ENCODE measurements at places on chromosomes 2 and 18. TPM values are rescaled to one million over a fixed set of nuclear protein-coding genes. Genes with fewer than 3 reads are reported as not detected.

The FAM228A gene
- total RNA-seq, result 2.8 TPM

The TDRD15 gene
- not detected for total RNA-seq

The THSD7B gene
- 0.29 TPM for total RNA-seq

The UGT1A6 gene
- total RNA-seq, result not detected

The GAL3ST2 gene
- total RNA-seq, result 2.7 TPM

The FER1L5 gene
- total RNA-seq, result not detected

The AKAIN1 gene
- not detected for total RNA-seq

The IL37 gene
- total RNA-seq, result not detected

The DLGAP1 gene
- total RNA-seq, result 1.4 TPM

The NETO1 gene
- total RNA-seq, result 0.50 TPM

The LYG2 gene
- total RNA-seq, result not detected

The RAB27B gene
- total RNA-seq, result 0.34 TPM

The CNGA3 gene
- 2.5 TPM for total RNA-seq

- DNase-seq, result no peak
Observed at GRCh38 chr2:65107530-65107929, 22.4 kb downstream of the RAB1A start.

DNA sequence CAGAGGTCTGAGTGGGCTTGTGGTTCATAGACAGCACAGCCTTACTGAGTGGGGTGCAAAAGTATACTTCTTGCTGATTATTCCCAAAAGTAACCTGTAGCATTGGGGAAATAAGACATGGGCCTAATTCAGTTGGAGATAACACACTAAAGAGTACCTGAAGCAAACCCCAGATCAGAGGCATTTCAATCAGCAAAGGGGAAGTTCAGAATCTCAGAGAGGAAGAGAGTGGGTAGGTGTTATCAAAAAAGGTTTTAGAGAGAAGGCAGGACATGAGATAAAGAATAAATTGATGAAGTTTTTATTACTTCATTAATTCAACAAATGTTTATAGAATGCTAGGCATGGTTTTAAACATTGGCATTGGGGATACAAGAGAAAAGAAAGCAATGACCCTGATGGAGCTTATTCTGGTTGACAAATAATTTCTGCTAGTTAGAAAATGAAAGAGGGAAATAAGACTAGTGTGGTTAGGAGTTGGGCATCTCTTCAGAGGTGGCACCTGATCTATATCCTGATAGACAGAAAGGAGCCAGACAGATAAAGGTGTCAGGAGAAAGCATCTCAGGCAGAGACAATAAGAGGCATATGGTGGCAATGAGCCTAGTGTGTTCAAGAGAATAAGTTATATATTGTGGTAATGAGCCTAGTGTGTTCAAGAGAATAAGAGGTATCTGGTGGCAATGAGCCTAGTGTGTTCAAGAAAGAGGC, 153.8 kb upstream of the SETBP1 start:
- DNase-seq, result no peak

DNA sequence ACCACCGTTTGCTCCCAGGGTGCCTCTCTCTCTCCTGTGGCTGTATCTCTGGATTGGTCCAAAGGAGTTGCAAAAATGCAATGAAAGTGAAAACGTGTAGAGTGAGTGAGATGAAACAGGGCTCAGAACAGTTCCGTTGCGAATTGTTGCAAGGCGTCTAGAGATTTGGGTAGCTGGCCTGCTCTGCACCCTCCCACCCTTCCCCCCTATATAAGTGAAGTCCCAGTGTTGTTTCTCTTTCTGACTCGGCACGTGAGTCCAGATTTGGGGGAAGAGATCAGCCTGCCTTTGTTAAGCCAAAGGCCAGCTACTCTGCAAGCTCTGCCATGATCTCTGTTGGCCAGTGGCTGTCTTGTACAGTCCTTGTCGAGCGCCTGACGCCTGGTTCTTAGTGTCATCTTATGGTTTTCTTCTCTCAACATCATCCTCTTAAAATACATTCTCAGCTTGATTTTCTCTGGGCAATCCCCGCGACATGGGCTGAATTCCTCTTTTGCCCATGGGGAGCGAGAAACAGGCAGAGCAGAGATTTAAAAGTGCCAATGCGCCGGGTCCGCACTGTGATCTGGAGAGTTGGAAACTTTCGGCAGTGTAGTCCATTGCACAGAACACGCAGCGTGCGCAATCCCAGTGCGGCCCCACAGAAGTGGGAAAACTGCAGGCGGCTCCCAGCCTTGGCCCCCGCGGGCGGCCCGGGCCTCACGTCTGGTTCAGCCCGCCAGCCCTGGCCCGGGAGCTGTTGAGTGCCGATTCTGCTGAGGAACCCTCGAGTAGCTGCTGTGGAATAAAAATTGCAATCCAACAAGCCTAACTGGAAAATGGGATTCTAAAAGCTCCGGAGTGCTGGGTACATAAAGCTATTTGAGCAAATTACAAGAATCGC, 9.3 kb downstream of the MEIS1 start:
- DNase-seq, result no peak

GRCh38 chr2:74130211-74130995, 17.3 kb downstream of the BOLA3 start:
- no peak for DNase-seq

DNA sequence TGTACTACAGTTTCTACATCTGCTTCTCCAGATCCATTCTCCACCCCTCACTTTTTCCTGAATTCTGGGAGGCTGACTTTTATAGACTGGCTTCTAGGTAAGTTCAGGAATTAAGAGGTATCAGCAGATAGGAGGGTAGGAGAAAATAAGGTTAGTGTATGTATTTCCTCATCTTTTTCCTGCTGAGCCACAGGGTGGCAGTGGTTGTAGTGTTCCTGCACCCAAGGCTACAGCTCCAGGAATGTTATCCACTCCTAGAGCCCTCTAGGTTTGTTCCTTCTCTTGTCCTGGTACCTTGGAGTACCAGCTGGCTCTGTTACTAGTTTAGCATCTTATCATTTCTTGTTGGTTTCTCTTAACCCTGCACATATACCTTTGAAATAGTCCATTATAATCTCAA, 40.7 kb upstream of the C2orf66 start:
- no peak for DNase-seq

- DNase-seq, result no peak
Observed at GRCh38 chr2:24492421-24493279, 1.6 kb downstream of the NCOA1 start.

GRCh38 chr18:47547539-47548202, 296.2 kb upstream of the SKOR2 start:
- DNase-seq, result no peak

GRCh38 chr2:99072551-99072950, 69.0 kb upstream of the C2orf15 start:
- DNase-seq, result no peak

DNA sequence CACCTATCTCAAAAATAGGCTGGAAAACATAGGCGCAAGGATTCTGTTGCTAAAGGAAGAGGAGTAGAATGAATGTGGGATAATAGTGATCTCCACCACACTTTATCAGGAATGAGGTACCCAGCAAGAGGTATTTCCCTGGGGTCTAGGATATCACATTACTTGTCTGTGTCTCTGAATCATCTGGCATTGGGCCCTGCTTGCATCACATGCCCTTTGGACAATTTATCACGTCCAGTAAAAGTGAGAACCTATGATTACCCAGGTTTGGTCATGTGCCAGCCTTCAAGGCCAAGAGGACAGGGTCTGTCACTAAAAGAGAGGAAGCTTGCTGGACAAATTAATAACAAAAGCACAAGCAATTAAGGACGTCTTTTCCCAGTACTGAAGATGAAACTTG, 11.4 kb upstream of the TRAPPC8 start:
- DNase-seq, result no peak

GRCh38 chr18:471716-472115, 28.8 kb downstream of the COLEC12 start:
- no peak for DNase-seq

DNA sequence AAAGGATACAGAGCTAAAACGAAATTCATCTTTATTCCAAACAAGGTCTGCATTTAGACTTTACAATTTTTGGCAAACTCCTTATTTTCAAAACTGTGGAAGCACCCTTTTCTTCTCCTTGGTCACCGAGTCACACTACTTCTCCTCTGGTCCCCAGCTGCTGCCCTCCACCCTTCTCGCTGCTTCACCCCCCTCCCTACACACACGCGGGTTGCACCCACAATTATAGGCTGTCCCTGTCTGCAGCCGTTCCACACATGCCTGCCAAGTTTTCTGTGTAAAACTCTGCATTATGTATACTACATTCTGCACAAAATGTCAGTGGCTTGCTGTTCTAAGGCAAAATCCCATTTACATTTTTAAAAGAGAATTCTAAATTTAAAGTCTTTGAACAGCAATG, 63.5 kb downstream of the PTPN2 start:
- DNase-seq, result no peak

GRCh38 chr2:109130723-109130995, 1.7 kb downstream of the SH3RF3 start:
- DNase-seq, result no peak

DNA sequence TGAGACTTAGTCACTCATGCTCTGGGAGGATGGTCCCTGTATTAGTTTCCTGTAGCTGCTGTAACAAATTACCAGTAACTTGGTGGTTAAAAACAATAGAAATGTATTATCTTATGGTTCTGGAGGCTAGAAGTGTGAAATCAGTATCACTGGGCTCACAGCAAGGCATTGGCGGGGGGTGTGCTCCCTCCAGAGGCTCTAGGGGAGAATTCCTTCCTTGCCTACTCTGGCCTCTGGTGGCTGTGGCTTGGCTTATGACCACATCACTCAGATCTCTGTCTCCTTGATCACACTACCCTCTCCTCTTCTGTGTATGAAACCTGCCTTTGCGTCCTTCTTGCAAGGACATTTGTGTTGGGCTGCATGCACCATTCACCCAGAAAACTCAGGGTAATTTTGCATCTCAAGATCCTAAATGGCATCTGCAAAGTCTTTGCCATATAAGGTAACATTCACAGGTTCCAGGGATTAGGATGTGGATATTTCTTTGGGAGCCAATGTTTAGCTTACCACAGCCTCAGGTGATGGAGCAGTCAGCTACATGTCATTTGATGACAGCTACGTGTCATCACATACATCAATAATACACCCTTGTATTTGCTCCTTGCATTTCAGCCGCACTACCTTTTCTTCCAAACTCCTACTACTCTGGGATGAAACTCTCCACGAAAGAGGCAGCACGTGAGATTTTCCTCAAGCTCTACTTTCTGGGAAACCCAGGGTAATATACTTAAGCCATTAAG, 49.6 kb upstream of the POU3F3 start:
- no peak for DNase-seq

GRCh38 chr2:46273225-46273863, 23.9 kb upstream of the EPAS1 start:
- no peak for DNase-seq

- no peak for DNase-seq
Observed at GRCh38 chr2:216855079-216855478, 4.8 kb downstream of the TNP1 start.

DNA sequence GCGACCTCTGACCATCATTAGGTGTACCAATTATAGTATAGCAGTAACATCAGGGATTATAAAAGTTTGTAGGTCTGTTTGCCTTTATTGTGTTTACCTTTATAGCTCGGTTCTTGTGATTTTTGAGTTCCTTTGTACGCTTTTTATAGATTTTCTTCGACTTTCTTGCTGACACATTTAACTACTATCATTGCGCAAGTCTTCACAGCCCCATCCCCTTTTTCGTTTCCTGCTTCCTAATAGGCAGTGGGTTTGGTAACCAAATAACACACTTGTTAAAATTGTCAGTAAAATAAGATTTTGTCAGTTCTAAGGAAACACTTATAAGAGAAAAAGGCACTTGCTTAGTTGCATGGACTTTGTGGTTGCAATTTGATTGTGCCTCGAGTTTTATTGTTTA, 541.5 kb downstream of the LRP1B start:
- DNase-seq, result no peak

GRCh38 chr2:174051741-174052583, 86.8 kb upstream of the SP3 start:
- no peak for DNase-seq

GRCh38 chr2:32805104-32806095, 141.4 kb upstream of the LTBP1 start:
- DNase-seq, result no peak

DNA sequence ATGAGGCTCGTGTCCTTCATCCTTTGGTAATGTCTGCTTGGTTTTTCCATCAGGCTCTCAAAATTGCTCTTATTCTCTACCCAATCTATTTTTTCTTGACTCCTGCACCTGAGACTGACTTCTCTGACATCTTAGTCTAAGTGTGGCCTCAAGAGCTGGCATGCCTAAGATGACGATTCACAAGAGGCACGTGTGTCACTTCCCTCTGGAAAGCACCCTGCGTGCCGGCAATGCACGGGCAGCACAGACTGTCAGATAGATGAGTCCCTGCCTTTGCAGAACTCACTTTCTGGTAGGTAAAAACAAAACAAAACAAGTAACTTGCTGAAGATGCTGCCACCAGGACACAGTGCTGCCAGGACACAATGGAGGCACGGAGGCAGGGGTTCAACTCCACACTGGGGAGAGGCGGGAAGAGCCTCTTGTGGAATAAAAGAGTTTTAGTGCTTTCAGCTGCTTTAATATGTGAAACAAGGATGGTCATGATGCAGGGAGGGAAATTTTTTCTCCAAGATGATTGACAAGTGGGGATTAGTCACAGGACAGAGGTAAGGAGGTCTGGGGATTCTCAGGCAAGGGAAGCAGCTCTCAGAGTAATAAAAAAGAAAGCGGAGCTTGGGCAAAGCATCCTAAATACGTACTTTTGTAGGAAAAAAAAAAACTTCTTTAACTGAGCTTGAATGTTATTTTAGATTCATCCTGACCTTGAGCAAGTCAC, 27.3 kb downstream of the CYB5A start:
- DNase-seq, result no peak

GRCh38 chr18:80191264-80191663, 56.0 kb downstream of the PARD6G start:
- no peak for DNase-seq

DNA sequence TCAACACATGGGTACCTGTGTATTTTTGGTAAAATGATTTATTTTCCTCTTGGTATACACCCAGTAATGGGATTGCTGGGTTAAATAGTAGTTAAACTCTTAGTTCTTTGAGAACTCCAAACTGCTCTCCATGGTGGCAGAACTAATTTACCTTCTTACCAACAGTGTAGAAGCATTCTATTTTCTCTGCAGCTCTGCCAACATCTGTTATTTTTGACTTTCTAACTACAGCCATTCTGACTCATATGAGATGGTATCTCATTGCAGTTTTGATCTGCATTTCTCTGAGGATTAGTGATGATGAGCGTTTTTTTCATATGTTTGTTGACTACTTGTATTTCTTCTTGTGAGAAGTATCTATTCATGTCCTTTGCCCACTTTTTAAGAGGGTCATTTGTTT, 180.6 kb downstream of the FSIP2 start:
- no peak for DNase-seq

DNA sequence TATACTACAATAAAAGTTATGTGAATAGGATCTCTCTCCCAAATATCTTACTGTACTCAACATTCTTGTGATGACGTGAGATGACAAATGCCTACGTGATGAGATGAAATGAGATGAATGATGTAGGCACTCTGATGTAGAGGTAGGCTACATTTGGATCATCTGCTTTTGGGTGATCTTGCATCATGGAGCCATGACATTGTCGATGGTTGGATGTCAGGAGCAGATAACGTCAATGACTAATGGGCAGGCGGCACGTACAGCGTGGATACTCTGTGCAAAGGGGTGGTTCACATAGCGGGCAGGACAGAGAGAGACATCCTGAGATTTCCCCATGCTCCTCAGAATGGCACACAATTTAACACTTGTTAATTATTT, 40.8 kb upstream of the PPP1R1C start:
- DNase-seq, result no peak

GRCh38 chr2:180781276-180781675, 199.1 kb upstream of the UBE2E3 start:
- DNase-seq, result no peak

- no peak for DNase-seq
Observed at GRCh38 chr2:111168528-111169239, 48.0 kb downstream of the BCL2L11 start.

- DNase-seq, result no peak
Observed at GRCh38 chr2:228430986-228431385, 249.5 kb upstream of the SPHKAP start.
